Large intestine (tissue), 12 donors: ENCODE measurements at places on chromosomes 4 and X. TPM values are rescaled to one million over a fixed set of nuclear protein-coding genes. Genes with fewer than 3 reads are reported as not detected.

DNA sequence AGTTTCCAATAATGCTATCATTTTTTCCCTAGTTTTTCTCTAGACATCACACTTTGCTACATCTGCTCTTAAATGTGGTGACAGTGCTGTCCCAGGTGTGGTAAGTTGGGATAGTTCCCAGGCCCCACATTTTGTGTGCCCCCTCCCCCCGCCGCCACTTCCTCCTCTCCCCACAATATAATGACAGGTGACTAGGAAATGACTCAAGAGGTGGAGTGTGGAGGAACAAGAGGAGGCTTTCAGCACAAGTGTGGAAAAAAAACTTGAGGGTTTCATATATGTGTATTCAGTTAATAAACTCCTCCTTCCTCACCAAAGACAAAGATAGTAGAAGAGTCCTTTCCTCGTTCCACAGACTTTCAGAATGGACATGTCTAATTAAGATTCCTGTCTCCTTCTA is 18.3 kb upstream of the IL21 start:
- H3K4me3 ChIP-seq: no peak overlapping the region
- no peaks in the 10 kb centered on the region for H3K4me1 ChIP-seq
- no peaks in the 10 kb centered on the region for H3K36me3 ChIP-seq
- no peak overlapping the region for H3K27ac ChIP-seq

- no peaks in the 10 kb centered on the region for H3K27me3 ChIP-seq
- H3K4me1 ChIP-seq: no peaks in the 10 kb centered on the region
- no peak overlapping the region for H3K4me3 ChIP-seq
Measured at GRCh38 chrX:47098338-47099094, 20.3 kb downstream of the RGN start.

DNA sequence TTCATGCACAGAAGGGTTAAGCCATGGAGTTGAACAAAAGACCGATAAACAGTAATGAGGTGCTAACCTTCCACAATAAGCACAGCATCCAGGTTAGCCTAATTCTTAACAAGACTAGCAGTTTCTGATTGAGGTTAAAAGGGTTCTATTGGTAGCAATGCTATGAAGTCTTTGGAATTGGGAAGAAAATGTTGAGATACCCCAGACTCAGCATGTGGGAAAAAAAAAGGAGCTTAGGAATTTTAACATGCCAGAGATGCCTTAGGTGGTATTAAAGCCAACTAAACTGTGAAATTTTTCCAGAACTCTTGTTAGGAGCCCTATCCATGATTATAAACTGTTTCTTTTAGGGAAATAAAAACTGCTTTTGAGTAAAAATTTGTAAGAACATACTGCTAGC is 391.7 kb downstream of the GABRG1 start:
- no peak for DNase-seq
- no peaks in the 10 kb centered on the region for H3K4me1 ChIP-seq
- no peak overlapping the region for H3K27ac ChIP-seq
- H3K4me3 ChIP-seq: no peak overlapping the region

GRCh38 chr4:173501592-173502150 is 28.4 kb downstream of the HAND2 start:
- DNase-seq: no peak
- no peaks in the 10 kb centered on the region for H3K36me3 ChIP-seq
- no peak overlapping the region for H3K27ac ChIP-seq
- H3K4me1 ChIP-seq: peaks cover 8% of the 10 kb centered on the region

- H3K27me3 ChIP-seq: no peaks in the 10 kb centered on the region
- no peak overlapping the region for H3K27ac ChIP-seq
- peaks cover 5% of the 10 kb centered on the region for H3K4me1 ChIP-seq
- H3K36me3 ChIP-seq: no peaks in the 10 kb centered on the region
Measured at GRCh38 chr4:53371049-53371448, 5.2 kb upstream of the SCFD2 start.

DNA sequence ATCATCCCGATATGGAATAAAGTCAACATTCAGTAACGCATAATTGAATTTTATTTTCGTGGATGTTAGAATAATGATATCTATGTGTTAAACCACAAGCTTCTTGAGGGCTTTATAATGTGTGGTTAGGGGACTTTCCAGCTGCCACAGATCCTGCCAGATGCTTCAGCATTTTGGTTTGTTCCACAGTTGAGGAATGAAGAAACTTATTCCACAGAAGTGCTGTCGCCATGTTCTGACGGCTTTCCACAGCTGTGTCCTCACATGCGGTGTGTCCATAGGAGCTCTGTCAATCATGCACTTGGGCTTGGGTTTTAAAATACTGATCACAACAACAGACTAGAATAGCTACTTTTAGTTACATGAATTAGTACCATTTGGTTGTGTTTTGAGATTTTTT is 411.9 kb downstream of the TRIML1 start:
- no peaks in the 10 kb centered on the region for H3K27me3 ChIP-seq
- H3K27ac ChIP-seq: no peak overlapping the region
- DNase-seq: no peak
- H3K4me1 ChIP-seq: no peaks in the 10 kb centered on the region
- no peaks in the 10 kb centered on the region for H3K36me3 ChIP-seq
- H3K4me3 ChIP-seq: no peak overlapping the region

The PPP4R3C gene
- not detected for polyA plus RNA-seq

The XAGE1A gene
- not detected for polyA plus RNA-seq
